ENCODE measurements at places on chromosomes 2 and 18.

- no peak for DNase-seq
Measured at GRCh38 chr2:174593574-174594203, 3.9 kb downstream of the WIPF1 start.

- DNase-seq = no peak
Measured at GRCh38 chr2:235745597-235745996, 251.8 kb downstream of the AGAP1 start.

DNA sequence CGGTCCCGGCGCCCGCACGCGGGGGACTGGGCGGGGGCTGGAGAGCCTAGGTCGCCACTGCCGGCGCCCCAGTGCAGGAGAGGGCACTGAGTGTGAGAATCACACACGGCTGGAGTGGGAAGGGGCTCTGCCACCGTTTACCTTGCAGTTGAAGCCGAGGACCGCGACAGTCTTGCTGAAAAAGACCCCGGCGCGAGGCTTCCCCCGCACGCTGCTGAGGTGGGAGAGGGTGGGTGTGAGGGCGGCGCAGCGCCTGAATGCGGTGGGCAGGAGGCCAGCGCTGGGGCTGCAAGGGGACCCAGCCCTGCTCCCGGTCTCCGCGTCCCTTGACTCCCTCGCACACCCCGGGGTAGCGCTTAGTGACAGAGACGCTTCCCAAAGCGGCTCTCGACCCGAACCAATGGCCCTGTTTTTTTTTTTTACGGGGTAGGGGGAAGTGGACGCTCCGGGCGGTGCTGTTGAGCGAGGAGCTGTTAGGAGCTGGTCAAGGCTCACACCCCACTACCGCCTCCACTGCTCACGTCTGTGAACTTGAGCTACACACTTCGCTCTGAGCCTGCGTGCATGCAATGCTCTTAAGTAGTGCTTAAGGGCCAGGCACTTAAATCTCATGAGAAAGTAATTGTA, 794 bp downstream of the NOTO start:
- DNase-seq = no peak

GRCh38 chr2:49111456-49111855, 42.9 kb downstream of the FSHR start:
- no peak for DNase-seq

DNA sequence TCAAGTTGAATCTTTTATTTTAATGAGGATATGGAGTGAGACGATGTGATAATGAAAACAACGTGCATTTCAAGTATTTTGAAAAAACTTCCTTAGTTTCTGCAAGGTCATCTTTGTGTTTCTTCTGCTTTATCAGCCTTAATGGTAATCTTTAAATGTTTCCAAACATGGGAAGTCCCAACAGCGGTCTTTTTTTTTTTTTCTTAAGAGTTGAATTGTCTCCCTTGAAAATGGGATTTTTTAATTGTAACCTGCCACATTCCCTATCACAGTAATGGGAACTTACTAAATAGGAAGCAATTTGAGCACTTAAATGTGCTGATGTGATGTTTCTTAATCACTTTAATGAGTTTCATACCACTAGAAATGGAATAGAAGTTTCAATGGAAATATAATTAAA, 45.8 kb downstream of the ATIC start:
- no peak for DNase-seq

GRCh38 chr2:71700658-71701397, 247.5 kb downstream of the DYSF start:
- DNase-seq = no peak

GRCh38 chr2:130743278-130743677, 12.1 kb upstream of the AMER3 start:
- no peak for DNase-seq

- no peak for DNase-seq
Measured at GRCh38 chr2:207983641-207984042, 41.7 kb downstream of the PLEKHM3 start.
